ENCODE measurements at places on chromosomes 13 and 19. TPM values are rescaled to one million over a fixed set of nuclear protein-coding genes. Genes with fewer than 3 reads are reported as not detected.

Gene IFNL1
- 1.0 TPM for total RNA-seq

Gene ATP12A
- 0.40 TPM for total RNA-seq

Gene CXCL17
- total RNA-seq = 3.8 TPM

Gene IRGQ
- 34.2 TPM for total RNA-seq

Gene MYH14
- 255 TPM for total RNA-seq

Gene SLITRK6
- not detected for total RNA-seq

Gene NKPD1
- 0.64 TPM for total RNA-seq

Gene KLHL1
- not detected for total RNA-seq

Gene CGB8
- 0.54 TPM for total RNA-seq

Gene FXYD7
- 1.3 TPM for total RNA-seq

DNA sequence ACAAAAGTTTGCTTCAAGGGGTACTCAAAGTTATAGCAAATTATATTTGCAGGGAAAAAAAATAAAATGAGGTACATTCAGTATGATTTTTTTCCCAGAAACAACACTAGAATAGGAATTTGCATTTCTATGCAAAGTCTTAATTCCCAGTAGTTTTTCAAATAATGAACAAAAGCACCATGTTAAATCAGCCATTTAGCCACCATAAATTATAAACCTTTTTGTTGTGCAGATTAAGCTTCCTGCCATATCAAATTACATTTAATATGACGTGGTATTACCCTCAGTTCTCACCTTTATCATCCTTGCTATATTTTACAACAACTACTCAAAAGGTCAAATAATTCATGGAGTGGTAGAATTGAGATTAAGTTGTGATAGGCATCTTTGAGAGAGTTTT, 136.6 kb upstream of the FRY start:
- DNase-seq = no peak

DNA sequence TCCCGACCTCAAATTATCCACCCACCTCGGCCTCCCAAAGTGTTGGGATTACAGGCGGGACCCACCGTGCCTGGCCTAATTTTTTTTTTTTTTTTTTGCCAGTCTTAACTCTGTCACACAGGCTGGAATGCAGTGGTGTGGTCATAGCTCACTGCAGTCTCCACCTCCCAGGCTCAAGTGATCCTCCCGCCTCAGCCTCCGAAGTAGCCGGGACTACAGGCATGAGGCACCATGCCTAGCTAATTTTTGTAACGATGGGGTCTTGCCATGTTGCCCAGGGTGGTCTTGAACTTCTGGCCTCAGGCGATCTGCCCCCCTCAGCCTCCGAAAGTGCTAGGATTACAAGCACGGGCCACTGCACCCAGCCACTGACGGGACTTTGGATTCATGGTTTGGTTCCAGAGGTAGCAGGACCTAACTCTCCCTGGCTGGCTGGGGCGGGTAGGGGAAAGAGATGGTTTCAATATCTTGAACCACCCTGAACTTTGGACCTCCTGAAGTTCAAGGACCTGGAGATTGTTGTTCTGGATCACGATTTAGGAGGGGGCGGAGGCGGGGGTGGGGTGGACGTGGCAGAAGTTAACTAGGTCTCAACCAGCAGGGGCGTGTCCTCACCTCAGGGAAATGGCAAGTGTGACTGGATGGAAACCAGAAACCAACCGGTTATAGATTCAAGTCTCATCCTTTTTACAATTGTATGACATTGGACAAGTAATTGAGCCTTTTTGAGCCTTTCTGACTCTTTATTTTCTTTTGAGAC, 40.8 kb downstream of the IER2 start:
- DNase-seq = no peak

DNA sequence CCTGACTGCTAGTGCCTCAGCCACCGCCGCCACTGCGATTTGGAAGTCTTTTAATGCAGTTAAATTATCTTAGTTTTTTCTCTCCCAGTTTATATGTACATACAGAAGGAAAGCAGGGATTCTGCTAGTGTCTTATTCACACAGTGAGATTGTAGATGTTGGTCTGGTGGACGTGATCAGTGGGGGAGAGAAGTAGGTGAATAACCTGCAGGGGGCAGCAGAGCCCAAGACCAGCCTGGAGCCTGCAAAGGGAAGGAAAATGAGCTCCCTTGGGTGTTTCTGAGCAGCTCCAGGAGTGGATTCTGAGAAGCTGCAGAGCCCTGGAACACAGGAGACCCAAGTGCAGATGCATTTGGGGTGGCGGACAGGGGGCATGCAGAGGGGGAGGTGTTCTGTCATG, 26.3 kb downstream of the ZNF844 start:
- no peak for DNase-seq

GRCh38 chr19:29614780-29615179, 8.7 kb downstream of the POP4 start:
- DNase-seq = no peak

GRCh38 chr19:39104186-39104596, 20.0 kb downstream of the ACP7 start:
- DNase-seq = no peak

DNA sequence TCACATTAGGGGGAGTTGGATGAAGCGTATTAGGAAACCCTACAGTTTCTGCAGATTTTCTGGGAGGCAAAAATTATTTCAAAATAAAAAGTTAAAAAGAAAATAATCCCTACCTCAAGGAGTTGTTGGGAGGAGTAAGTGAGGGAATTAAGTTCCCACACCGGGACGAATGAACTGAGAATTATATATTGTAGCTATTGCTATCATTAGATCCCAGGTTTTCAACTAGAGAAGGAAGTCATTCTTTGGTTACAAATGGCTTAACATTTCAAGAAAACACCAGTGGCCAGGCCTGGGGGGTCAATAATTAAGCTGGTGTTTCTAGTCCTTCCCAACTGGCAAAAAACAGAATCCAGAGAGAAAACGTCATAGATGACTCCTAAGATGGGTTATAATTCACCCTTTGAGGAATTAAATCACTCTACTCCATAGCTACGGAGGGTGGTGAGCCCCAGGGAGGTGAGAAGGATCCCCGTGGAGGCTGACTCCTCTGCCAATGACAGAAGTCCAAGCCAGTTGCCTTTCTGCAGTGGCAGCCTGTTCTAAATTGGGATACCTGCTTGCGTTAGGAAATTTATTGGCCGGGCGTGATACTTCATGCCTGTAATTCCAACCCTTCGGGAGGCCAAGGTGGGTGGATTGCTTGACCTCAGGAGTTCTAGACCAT, 1.2 kb upstream of the MYDGF start:
- DNase-seq = no peak

GRCh38 chr19:366205-366783, 21.7 kb upstream of the MIER2 start:
- DNase-seq = no peak

- no peak for DNase-seq
Measured at GRCh38 chr13:58804832-58805231, 1173.3 kb downstream of the PCDH17 start.

GRCh38 chr19:18908917-18909619, 10.1 kb downstream of the COPE start:
- DNase-seq = no peak

DNA sequence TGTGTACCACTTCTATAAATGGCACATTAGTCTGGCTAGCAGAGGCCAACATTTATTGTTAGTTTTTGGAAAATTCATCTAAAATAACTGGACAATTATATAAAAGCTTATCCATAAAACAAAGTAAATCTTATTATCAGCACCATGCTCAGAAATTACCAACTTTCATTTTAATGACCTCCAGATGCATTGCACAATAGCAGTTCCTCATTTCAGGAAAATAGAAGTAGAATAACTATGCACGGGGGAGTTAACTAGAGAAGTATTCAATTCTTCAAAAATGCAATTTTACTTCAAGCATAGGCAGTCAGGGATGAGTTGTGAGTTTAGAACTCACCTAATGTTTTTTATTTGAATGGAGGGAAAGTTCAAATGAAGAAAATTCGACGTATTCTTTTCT, 1023.5 kb downstream of the PCDH17 start:
- DNase-seq = no peak

- peak; percentile 27 for DNase-seq
Measured at GRCh38 chr13:50685491-50685890, 158.0 kb downstream of the DLEU7 start.

DNA sequence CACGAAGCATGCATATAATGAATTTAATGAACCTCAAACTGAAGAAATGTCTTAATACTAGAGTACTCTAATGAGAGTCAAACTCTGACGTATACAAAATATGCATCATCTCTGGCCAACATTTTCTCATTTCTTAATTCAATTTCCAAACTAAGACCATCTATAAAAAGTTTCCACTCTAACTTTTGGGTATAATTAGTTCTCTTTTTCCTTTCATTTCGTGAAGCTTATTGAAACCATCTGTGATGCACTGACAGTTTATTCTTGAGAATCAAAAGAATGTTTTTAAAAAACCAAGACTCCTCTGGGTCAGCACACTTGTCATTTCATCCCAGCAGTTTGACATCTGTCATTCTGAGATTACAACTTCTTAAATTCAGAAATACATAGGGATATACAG, 90.0 kb downstream of the CAB39L start:
- DNase-seq = no peak

GRCh38 chr13:109412283-109412901, 374.0 kb downstream of the IRS2 start:
- DNase-seq = peak; percentile 0

DNA sequence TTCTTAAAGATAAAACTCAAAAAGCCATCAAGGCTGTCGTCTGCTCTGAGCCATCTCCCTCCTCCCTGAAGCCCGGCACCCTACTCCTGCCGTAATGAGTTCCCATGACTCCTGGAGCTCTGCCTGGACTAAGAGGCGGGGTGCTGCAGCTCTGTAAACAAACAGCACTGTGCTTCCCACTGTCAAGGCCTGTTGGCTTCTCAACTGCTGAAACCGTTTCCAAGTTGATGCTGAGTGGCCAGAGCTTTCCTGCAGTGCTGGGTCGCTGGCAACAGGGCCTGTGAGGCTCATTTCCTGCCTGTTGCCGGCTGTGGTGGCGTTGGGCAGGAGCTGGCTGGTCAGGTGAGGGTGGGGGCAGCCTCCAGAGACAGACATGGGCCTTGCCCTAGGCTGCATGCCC, 26.7 kb upstream of the ISYNA1 start:
- no peak for DNase-seq

DNA sequence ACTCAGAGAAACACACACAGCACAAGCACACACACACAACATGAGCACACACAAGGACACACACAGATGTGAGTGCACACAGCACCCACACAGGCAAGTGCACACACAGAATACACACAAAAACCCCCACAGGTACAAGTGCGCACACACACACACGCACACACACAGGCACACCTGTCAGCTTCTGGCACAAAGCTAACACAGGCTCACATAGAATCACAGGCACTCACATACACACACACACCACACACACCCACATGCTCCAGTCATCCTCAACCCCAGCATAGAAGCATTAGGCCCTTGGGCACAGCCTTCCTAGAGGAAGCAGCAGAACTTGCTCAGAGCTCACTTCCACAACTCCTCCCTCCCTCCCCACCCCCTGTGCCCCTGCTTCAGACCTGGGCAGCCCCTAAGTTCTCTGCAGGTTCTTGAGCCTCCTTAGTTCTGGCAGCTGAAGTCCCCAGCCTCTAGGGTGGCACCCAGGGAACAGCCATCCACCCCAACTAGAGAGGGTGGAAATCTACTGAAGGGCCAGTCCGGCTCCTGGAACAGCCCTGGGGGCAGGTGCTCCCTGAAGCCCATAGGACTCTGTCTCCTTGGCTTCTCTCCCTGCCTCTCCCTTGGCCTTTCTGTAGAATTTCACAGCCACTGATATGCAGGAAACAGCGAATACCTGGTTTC, 129.9 kb upstream of the VSTM2B start:
- no peak for DNase-seq

DNA sequence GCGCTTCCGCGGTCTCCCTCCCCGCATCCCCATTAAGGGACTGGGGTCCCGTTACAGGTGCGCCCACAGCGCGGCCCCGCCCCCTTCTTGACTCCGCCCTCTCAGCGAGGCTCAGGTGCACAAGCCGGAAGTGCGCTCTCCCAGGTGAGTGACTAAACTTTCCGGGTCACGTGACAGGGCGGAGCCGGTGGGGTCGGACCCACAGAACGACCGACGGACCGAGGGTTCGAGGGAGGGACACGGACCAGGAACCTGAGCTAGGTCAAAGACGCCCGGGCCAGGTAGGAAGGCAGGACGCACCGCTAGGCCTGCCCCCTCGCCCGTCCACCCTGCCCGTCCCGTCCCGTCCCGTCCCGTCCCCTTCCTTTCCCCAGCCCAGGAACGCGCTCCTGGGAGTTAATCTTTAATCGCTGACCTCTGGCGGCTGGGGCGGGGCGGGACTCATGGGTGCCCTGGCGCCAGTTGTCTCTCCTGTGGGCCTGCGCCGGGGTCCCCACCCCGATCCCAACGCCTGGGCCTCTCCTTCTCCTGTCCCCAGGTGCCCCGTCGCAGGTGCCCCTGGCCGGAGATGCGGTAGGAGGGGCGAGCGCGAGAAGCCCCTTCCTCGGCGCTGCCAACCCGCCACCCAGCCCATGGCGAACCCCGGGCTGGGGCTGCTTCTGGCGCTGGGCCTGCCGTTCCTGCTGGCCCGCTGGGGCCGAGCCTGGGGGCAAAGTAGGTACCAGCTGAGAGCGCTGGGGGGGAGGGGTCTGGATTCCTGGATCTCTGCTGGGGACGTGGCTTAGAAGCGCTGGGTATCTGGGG, at the start of gene CRB3:
Gene CRB3, plus strand, starts transcription at position 202 of the 804 bp plus-strand sequence. Its CDS starts 431 bp downstream, at position 633.
- peak; percentile 95 for DNase-seq

GRCh38 chr13:80012251-80012650, 328.7 kb downstream of the SPRY2 start:
- no peak for DNase-seq

DNA sequence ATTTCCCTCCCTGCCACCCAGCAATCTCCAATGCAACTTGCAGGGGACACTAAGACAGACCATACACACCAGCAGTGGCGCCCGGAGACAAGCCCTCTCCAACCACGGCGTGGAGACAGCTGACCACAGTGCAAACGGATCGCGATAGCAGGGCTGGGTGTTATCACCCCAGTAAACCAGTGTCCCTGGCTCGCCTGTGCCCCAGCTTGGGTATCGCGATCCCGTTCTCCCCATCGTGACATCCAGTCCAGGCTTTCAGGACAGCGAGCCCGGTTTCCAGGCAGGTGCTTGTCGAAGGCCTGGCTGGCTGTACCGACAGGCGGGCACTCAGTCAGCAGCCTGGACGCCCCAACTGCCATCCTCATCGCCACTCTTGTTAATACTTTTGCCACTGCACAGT, 20.7 kb upstream of the NANOS2 start:
- no peak for DNase-seq

- peak; percentile 94 for DNase-seq
Measured at GRCh38 chr19:17303167-17303939, at the start of gene ABHD8. Gene ABHD8, minus strand, starts transcription at chr19:17303425. Its CDS starts 1,809 bp downstream, at chr19:17301616.

GRCh38 chr13:84658491-84659358, 776.5 kb upstream of the SLITRK1 start:
- no peak for DNase-seq

Data from Calu3 (cell line).